ENCODE measurements at places on chromosomes 6 and 20.
A peak's percentile ranks its signal among the peaks of the same experiment; 100 is the strongest.

DNA sequence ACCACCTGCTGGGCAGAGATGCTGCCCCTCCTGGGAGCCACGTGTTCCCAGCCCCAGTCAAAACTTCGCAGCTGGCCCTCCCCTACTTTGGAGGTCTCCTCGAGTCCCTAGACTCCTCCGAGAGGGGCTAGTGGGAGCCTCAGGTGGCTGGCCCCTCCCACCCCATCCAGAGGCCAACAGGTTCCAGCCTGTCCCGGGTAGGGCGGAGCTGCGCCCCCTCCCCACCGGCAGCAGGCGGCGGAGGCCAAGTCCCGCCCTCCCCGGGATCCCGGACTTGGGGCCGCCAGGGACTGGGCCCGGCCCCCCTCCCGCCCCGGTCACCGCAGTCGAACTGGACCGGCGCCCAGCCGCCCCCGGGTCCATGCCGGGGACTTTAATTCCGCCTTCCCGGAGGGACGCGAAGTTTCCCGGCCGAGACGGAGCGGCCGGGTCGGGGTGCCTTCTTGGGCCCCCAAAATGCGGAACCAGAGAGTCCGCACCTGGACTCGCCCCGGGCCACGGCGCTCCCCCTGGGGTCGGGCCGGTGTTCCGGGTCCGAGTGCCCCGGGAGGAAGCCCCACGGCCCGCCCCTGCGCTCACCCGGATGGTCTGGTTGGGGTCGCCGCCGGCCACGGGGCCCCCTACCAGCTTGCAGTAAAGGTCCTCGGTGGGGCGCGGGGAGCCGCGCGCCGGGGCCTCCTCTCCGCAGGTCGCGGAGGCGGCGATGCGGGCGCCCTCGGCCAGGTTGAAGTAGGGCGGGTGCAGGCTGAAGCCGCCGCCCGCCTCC is 559 bp downstream of the LAMA5 start:
- peak overlapping the region; percentile 57 for H3K4me3 ChIP-seq
- H3K27me3 ChIP-seq = no peaks in the 10 kb centered on the region
- H3K4me1 ChIP-seq = peaks cover 41% of the 10 kb centered on the region
- peak overlapping the region; percentile 83 for H3K27ac ChIP-seq
- DNase-seq = no peak
- no peaks in the 10 kb centered on the region for H3K36me3 ChIP-seq

GRCh38 chr6:136539967-136540652 is 10.1 kb downstream of the MAP7 start:
- no peak for DNase-seq
- no peak overlapping the region for H3K27ac ChIP-seq
- H3K4me3 ChIP-seq = no peak overlapping the region
- H3K27me3 ChIP-seq = no peaks in the 10 kb centered on the region

DNA sequence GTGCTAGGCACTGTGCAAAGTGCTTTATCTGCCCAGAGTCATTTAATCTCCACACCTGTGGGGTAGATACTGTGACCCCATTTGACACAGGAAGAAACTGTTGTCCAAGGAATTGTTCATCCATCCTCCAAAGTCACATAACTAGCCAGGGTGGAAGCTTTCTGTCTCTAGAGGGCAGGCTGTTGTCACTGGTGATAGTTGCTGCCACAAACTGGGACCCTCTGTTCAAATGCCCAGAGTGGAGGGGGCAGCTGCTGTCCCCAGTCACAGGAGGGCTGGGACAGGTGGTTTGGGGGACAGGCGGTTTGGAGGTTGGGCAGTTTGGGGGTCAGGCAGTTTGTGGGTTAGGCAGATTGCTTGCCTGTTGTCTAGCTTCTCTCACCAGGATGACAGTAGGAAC is 16.1 kb upstream of the TMEM242 start:
- no peaks in the 10 kb centered on the region for H3K27me3 ChIP-seq
- H3K4me3 ChIP-seq = no peak overlapping the region
- no peak overlapping the region for H3K27ac ChIP-seq
- H3K4me1 ChIP-seq = no peaks in the 10 kb centered on the region

DNA sequence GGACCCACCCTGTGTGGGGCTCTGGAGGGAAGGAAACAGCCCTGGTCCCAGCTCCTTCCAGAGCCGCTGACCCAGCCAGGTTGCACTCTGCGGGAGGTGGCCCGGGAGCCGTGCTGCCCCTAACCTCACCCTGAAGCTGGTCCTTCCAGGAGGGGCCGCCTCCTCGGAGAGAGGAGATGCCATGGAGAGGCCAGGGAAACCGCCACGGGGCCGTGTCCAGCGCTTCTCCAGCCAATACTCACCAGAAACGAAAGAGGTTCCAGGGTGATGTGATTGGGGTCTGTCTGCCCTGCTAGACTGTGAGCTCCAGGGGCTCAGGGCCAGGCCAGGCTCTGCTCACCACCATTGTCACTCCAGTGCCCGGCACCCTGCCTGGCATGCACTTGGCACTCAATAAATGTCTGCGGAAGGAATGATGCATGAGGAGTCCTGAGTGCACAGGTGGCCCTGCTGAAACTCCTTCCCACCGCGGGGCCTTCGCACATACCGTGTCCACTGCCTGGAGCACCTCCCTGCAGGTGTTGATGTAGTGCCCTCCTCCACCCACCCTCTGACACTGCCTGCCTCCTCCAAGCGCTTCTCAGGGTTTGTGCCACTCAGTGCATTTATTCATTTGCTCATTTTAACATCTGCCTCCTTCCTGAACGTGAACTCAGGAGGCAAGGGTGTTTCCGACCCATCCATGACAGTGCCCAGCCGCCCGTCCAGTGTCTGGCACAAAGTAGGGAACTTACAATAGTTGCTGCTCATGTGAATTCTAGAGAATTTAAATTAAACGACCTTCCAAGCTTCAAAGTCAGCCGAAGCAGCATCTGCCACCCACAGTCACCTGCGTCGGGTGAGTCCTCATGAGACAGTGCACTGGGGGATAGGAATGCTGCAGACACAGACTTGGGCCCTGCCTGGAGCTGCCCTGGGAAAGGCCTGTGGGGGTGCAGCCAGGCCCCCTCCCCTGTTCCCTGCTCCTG is 30.3 kb downstream of the RBM38 start:
- no peaks in the 10 kb centered on the region for H3K4me1 ChIP-seq
- no peak overlapping the region for H3K27ac ChIP-seq
- no peaks in the 10 kb centered on the region for H3K36me3 ChIP-seq
- no peaks in the 10 kb centered on the region for H3K27me3 ChIP-seq
- H3K4me3 ChIP-seq = no peak overlapping the region

DNA sequence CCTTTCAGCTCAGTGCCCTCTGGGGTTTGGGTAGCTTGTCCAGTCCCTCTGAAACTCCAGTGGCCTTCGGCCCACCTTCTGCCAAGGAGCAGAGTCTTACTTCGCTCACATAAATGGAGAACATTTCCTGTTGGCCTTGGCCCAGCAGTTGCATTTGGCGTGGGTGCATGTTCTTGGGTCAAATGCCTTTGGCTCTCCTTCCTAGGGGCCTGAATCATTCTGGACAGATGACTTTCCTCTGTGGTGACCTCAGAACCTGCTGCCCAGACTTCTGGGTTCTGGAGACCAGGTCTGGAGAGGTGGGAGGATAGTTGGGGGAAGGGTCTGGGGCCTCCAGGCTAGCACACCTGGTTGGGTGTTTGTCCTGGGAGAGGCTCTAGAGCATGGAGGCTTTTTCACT is 29.3 kb downstream of the BCAS4 start:
- H3K27me3 ChIP-seq = no peaks in the 10 kb centered on the region
- H3K4me3 ChIP-seq = no peak overlapping the region
- peak; percentile 26 for DNase-seq
- no peaks in the 10 kb centered on the region for H3K4me1 ChIP-seq
- H3K36me3 ChIP-seq = no peaks in the 10 kb centered on the region
- H3K27ac ChIP-seq = no peak overlapping the region

DNA sequence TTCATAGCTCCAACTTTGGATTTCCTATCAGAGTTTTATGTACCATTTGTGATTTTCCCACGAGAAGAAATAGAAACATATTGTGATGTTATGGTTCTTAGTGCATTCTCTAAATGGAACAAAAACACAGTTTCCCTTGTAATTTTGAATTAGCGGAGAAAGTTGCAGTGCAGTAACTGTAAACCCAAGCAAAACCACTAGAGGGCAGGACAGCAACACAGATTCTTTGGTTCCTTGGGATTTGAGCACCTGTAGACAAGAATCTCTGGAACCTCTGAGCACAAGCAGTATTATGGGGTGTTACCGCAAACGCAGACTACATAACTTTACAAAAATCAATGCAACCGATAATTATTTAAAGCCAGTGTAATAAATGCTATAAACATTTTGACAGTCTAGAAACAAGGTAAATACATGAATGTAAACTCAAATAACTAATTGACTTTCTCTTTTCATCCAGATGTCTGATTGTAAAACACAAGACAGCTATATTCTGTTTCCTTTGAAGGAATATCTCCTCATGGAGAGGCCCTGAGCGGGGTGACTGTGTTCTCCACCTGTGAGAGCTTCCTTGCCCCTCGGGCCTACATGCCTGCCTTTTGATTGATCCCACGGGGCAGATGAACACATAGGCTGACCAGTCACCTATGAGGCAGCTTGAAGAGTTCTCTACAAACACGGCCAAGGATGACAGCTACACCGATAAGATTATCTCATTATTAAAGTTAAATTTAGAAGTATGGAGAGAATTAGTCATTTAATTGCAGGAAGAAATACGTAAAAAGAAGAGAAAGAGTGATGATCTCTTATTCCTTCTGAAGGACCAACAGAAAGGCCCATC is 67.5 kb upstream of the COL21A1 start:
- H3K27ac ChIP-seq = no peak overlapping the region
- DNase-seq = peak; percentile 45
- no peaks in the 10 kb centered on the region for H3K27me3 ChIP-seq
- no peak overlapping the region for H3K4me3 ChIP-seq

DNA sequence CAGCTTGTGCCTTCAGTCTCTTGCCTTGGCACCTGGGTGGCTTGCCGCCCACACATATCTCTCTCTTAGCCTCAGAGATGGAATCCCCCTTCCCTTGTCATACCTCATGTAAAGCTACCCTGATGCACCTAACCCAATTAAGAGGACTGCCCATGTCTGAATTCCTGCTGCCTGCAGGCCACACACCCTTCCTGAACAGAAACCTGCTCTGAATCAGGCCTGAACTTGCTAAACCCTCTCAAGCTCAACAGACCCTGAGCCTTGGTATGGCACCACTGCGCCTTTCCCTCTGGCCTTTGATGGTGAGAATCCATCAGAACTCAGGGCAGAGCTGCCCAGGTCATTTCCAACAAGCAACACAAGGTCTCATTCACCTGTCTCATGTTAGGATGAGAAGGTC is 5.2 kb downstream of the RAET1G start:
- no peak for DNase-seq
- H3K4me1 ChIP-seq = no peaks in the 10 kb centered on the region
- H3K36me3 ChIP-seq = no peaks in the 10 kb centered on the region
- no peak overlapping the region for H3K27ac ChIP-seq
- H3K27me3 ChIP-seq = no peaks in the 10 kb centered on the region

- no peak for DNase-seq
- no peak overlapping the region for H3K27ac ChIP-seq
- no peaks in the 10 kb centered on the region for H3K36me3 ChIP-seq
- H3K4me3 ChIP-seq = no peak overlapping the region
- H3K27me3 ChIP-seq = no peaks in the 10 kb centered on the region
These were observed 128.3 kb downstream of the UTRN start for GRCh38 chr6:144413418-144413817.

GRCh38 chr6:34964564-34964963 is 75.5 kb downstream of the ANKS1A start:
- H3K36me3 ChIP-seq = no peaks in the 10 kb centered on the region
- H3K4me3 ChIP-seq = no peak overlapping the region
- H3K4me1 ChIP-seq = peaks cover 5% of the 10 kb centered on the region
- H3K27ac ChIP-seq = no peak overlapping the region
- no peak for DNase-seq
